Stimulated activated CD8-positive, alpha-beta memory T cell treated with anti-CD3 and anti-CD28 coated beads, Interleukin-4, amount 100 ng/mL, for 1 hour (primary cell): ENCODE measurements at places on chromosomes 4 and X.

- no peak for DNase-seq
These were observed 44.6 kb downstream of the FGFBP1 start for GRCh38 chr4:15893962-15894361.

- DNase-seq = no peak
These were observed 33.4 kb upstream of the FAM47B start for GRCh38 chrX:34909151-34909550.

DNA sequence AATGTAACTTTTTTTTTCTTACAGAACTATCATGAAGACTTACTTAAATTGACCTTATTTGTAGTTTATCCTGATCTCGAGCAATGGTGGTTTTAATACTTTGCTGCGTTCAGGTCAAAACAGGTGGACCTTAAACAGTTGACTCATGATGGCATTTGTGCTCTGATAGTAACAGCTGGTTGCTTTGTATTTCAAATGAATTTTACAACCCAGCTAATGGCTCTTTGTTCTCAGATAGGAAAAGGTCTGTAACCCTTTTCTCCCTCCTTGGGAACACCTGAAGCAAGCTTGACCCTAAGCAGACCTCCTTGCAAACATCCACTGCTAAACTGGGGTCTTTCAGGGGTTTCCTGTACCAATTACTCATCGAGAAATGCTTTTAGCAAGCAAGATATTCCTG lies 79.2 kb downstream of the F11 start:
- no peak for DNase-seq

DNA sequence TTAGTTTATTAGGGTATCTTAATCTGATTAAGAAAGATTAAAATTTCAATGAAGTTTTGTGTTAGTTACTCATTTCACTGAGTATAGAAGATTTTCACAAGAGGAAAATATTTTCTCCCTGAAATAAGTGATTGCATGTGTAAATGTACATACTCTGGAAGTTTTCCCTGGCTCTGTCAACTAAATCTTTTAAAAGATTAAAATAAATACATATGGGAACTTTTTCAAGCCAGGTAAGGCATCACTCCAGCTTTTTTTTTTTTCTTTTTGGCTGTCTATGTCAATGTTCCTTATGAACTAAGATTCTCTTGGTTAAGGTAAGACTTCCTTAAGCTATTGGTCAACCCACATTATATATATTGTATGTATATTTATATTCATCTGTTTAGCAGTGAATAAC lies 117.6 kb downstream of the CBR4 start:
- DNase-seq = no peak

- no peak for DNase-seq
These were observed 5.6 kb downstream of the GPR78 start for GRCh38 chr4:8585721-8586212.

GRCh38 chr4:47315346-47315745 lies 148.2 kb downstream of the COMMD8 start:
- no peak for DNase-seq

GRCh38 chr4:38920677-38921076 lies 53.1 kb downstream of the FAM114A1 start:
- DNase-seq = no peak

DNA sequence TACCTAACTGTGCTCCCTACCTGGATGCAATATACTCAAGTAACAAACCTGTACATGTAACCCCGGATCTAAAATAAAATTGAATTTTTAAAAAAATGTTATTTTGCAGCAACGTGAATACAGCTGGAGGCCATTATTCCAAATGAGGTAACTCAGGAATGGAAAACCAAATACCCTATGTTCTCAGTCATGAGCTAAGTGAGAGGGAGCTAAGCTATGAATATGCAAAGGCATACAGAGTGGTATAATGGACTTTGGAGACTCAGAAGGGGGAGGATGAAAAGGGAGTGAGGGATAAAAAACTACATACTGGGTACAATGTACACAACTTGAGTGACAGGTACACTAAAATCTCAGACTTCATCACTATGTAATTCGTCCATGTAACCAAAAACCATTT lies 78.6 kb downstream of the CENPC start:
- no peak for DNase-seq

- no peak for DNase-seq
These were observed 83.5 kb downstream of the TBX22 start for GRCh38 chrX:80098038-80098437.

GRCh38 chr4:142271832-142272231 lies 574.3 kb downstream of the INPP4B start:
- no peak for DNase-seq

DNA sequence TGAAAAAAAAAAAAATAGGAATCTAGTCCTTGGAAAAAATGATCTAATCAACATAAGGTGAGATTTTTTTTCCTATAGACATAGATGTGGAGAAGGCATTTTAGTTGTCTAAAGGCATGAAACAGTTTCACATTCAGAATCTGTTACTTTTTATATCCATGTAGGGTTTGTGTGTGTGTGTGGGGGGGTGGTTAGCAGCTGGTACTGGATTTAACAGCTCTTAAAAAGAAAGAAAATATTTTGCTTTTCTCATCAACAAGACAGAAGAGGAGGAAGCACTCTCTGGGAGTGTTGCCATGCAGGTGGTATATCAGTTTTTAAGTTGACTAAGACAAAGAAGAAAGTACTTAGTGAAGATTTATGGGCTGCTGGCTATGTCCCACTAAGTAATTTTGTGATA lies 122.3 kb downstream of the VCX3B start:
- no peak for DNase-seq

GRCh38 chr4:186727977-186728519 lies 4.4 kb upstream of the FAT1 start:
- no peak for DNase-seq

GRCh38 chr4:108116423-108117168 lies 52.1 kb downstream of the LEF1 start:
- DNase-seq = no peak

- no peak for DNase-seq
These were observed 124.7 kb upstream of the C1QTNF7 start for GRCh38 chr4:15303052-15303641.

DNA sequence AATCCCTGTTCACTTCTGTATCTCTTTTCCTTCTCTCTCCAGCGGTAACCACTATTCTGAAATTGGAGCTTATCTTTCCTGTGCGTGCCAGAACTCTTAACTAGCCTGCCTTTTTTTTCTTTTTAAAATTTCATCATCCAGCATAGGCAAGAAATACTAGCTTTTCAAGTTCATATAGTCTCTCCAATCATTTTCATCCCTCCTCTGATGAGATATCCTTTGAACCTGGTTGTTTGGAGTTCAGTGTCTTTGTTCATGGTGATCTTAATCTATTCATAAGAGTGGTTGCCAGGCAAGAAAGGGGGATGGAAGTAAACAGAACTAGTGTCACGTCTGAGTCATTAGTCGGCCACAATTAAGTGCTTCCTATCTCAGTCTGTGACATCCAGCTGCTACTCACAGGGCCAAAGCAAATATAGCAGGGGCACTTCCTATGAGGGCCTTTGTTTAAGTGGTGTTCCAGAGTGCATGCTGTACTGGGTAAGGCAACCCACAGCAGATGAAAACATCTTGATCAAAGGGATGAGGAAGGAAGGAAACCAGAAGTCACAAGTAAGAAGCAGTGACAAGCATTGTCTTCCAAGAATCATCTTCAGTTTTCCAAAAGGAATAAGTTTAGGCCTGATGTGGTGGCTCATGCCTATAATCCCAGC lies 56.4 kb upstream of the XIAP start:
- no peak for DNase-seq

- no peak for DNase-seq
These were observed 32.8 kb upstream of the LSM6 start for GRCh38 chr4:146142768-146143167.

DNA sequence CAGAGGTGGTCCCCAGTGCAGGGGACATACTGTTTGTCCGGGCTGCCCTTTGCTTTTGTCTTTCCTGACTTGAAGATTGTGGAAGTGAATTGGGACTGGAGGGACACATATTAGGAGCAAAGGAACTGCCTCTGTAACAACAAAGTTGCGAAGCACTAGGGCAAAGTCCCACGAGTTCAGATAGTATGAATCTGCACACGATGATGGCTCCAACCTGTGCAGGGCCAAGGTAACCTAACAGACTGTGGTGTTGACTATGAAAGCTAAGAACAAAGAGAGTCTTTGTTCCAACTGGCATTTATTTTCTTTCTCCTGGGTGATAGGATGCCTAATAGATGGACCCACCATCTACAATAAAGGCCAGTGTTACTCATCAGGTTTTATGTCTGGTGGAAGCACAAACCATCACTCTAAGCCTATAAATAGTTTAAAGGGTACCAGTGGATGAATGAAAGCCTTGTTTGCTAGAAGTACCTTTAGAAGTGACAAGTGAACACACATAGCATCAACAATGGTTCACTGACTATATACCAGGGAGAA lies 71.8 kb downstream of the TMA16 start:
- no peak for DNase-seq

DNA sequence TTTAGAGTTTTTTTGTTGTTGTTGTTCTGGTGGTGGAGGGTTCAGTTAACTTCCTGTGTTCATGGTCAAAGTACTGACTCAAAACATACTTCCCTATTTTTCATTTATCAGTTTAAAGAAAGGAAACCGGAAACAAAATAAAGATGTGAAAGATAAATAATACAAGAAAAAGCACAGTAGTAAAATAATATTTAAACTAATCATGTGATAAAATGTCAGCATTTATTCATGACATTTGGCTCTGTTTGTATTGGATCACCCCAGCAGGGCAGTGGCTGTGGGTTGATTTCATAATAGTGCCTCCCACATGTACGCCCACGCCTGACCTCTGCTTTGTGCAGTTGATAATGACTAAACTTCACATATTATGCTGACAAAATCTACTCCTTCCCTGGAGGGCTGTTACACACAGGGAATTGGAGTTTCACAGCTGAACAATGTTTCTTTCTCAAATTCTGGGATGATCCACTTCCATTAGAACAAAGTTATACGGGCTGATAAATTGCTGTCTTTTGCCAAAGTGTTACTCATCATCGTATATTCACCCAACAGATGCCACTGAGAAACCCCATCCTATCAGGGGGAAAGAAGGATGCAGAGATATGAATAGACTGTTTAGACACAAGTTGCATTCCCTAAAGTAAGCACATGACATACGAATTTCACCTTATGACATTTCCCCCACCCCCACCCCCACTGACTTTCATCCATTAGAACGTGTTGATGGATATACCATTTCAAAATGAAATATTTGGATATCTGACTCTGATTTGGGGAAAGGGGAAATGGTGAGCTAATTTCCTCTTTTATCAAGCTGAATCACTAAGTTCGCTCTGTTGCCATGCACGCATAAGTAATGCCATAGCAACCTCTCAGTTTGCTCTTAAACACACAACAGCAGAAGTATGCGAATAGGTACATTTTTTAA lies 48.3 kb downstream of the AMELX start:
- no peak for DNase-seq

GRCh38 chr4:4408132-4408523 lies 21.2 kb downstream of the NSG1 start:
- no peak for DNase-seq

- no peak for DNase-seq
These were observed 70.5 kb upstream of the HGFAC start for GRCh38 chr4:3371033-3372001.
